ENCODE measurements at places on chromosomes 5 and 9. TPM values are rescaled to one million over a fixed set of nuclear protein-coding genes. Genes with fewer than 3 reads are reported as not detected.
A peak's percentile ranks its signal among the peaks of the same experiment; 100 is the strongest.

GRCh38 chr5:139660923-139661814, 13.0 kb downstream of the CXXC5 start:
- DNase-seq = peak; percentile 82

DNA sequence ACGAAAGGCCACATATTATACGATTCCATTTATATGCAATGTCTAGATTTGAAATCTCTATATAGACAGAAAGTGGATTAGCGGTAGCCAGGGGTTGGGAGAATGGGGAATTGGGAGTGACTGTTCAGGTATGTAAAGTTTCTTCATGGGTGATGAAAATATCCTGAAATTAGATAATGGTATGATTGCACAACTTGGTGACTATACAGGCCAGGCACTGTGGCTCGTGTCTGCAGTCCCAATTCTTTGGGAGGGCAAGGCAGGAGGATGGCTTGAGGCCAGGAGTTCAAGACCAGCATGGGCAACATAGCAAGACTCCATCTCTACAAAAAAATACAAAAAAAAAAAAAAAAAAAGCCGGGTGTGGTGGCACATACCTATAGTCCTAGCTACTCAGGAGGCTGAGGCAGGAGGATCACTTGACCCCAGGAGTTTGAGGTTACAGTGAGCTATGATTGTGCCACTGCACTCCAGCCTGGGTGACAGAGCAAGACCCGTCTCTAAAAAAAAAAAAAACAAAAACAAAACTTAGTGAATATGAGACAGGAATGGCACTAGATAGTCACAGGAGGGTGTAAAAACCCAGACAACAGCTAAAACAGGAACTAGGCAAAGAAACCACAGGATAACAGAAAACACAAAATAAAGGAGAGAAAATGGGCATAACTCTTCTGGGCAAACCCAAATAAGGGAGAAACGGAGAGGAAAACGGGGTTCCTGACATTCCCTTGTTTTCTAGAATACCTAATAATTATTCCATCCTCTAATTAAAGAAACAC, 72.1 kb upstream of the ZNF618 start:
- no peak for DNase-seq

DNA sequence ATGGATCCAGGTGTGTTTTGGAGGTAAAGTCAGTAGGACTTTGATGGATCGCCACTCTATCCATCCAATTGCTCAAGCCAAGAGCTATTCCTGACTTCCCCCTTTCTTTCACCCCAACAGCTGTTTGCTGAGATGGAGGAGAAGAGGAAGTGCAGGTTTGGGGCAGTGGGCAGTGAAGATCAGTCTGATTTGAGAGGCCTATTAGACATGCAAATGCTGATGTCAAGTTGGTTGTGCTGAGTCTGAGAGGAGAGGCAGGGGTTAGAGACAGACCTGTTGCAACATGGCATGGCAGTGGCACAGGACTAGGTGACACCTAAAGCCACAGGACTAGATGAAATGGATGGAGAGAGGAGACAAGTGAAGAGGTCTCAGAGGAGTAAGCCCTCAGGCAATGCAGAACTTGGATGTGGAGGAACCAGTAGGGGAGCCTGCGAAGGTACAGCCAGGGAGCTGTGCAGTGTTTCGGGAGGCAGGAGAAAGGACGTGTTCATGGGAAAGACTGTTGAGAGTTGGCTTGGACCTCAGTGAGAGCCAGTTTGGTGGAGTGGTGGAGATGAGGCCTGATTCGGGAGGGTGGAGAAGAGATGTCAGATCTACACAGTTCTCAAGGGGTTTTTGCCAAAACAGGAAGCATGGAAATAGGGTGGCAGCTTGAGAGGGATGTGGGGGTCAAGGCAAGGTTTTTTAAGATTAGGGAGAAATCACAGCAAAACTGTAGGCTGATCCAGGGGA, 175.0 kb downstream of the MACROH2A1 start:
- DNase-seq = no peak

Gene PCDHA11
- polyA plus RNA-seq = not detected

DNA sequence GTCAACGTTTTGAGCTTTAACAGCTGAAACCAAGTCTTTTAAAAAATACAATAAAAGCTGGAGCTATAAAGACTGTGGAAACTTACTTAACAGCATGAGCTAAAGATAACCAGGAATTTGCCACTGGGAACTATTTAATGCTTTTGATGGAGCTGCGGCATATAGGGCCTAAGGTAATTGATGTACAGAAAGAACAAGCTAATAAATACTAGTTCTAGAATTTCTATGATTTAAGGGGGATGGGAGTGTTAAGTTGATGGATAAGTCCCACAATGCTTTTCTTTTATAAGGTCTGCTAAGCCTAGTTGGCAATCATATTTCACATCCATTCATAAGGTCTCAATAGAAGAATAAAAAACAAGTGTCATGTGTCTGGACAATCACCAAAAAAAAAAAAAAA, 334.0 kb upstream of the DMAC1 start:
- no peak for DNase-seq

Gene NTNG2
- polyA plus RNA-seq = 0.29 TPM

- no peak for DNase-seq
These were observed 653.0 kb upstream of the RORB start for GRCh38 chr9:73844135-73844534.

Gene TEX48
- not detected for polyA plus RNA-seq

Measured in heart right ventricle (tissue), 16 donors.